Anterior cingulate cortex (tissue), 58 donors: ENCODE measurements at places on chromosomes 1 and 21.

- no peak for DNase-seq
Observed at GRCh38 chr1:2368053-2368744, 23.2 kb downstream of the MORN1 start.

- no peak for DNase-seq
Observed at GRCh38 chr1:213393860-213394259, 342.8 kb downstream of the RPS6KC1 start.

DNA sequence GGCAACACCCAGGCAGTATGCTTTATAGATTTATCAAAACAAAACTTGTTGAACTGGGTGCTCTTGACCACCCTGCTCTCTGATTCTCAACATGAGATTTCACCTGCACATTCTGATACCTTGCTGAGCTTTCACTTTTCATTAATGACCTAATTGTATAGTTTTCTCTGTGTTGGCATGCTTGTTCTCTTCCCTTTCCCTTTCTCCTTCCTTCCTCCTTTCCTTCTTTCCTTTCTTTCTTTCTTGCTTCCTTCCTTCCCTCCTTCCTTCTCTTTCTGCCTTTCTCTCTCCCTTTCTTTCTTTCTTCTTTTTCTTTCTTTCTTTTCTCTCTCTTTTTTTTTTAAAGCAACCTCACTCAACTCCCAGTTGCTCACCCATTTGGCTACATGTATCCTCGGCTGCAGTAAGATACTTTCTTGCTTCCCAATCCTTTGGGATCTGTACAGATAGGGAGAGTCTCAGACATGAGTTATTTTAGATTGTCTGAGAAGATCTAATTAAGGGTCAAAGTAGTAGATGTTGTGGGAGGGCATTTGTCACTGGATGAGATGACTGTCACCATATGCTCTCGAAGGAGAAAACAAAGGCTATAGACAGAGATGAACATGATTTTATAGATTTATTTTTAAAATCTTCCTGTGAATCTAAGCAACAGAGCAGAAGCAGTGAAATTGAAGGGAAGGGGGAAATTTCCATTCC lies 458.0 kb downstream of the USP25 start:
- DNase-seq: no peak

DNA sequence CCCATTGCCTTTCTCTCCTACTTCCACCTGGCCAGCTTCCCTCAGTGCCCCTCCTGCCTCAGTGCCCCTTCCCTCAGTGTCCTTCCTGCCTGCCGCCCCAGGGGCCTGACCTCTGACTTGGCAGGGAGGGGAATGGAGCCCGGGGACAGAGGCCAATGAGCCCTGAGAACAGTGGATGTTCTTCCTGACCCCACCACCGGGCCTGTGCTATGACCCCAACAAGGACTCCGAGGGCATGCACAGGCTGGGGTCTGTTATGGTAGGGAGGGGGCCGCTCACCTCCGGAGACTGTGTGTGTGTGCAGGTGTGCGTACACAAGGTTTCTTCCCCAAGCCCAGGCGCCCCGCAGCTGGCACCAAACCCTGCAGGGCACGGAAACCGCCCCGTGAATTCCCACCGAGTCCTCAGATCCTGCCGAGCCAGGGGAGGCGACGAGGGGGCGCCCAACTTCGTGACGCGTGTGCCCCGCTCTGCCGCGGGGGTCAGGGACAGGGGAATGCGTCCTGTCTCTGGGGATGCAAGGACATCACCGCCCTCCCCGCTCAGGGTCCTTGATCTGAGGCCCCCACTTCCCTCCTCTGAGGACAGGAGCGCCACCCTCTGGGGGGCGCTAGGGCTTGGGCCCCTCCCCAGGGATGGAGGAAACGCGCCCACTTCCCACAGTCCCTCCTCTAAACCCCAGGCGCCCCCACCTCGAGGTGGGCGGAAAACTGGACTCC lies 766 bp downstream of the RAP1GAP start:
- DNase-seq: no peak

- DNase-seq: no peak
Observed at GRCh38 chr1:59705466-59706302, 109.1 kb upstream of the HOOK1 start.

GRCh38 chr1:95742591-95743089 lies 508.6 kb downstream of the RWDD3 start:
- DNase-seq: no peak

DNA sequence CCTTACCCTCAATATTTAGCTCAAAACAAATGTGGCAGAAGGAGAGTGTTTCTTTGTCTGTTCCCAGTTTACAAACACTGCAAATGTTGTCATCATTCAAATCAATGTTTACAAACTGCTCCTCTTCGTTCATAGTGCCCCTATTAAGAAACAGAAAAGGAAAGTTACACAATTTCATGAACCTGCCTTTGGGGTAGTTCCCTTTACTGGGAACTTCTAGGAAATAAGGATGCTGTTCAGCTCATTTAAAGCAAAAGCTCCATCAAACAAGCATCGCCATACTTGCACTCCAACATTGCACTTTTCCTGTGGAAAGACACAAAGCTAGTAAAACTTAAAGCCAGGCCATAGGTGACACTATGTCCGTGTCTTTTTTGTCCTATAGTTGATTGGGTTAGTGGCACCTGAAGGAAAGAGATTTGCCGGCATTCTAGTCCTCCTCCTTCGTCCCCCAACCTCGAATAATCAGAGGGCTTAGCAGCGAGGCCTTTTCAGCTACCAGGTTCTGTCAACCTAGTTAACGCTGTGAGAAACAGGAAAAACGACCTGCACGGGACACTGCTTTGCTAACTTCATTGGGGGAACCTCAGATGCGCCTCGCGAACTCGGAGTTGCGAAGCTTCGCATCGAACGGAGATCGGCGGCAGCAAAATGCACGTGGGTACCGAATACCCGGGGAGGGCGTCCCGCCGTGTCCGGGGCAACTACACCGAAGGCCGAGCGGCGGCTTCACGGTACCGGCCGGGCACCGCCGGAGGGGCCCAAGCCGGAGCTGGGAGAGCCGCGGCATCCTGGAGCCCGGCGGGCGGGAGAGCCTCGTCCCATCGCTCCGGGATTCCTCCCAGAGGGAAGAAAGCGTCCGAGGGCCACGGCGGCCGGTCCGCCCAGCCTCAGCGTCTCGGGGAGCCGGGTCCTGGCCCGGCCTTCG lies 706 bp downstream of the C21orf91 start:
- DNase-seq: no peak

DNA sequence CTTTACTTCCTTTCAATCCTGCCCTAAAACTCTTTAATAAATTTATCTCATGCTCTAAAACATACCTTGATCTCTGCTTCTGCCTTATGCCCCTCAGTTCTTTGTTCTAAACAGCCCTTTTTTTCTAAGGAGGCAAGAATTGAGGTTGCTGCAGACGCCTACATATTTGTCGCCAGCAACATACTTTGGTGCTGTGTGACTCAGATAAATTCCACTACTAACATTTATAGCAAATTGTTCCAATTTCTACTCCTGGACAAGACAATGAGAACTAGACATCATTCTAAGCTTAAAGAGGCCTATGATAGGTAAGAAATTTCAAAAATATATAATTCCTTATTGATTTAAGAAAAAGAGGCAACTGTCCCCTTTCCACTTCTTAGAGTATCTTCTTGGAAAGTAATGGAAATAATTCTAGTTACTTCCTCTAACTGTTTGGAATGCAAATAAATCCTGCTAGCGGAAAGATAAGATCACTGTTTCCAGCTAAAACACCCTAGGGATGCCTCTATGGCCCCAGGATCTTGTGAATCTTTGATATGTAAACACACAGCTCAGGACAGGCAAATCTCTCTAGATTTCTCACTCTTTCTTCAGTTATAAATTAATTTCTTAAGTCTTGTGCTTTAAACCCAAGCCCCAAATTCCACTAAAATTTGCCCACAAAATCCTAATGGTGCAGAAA lies 869.1 kb downstream of the KCNT2 start:
- no peak for DNase-seq

DNA sequence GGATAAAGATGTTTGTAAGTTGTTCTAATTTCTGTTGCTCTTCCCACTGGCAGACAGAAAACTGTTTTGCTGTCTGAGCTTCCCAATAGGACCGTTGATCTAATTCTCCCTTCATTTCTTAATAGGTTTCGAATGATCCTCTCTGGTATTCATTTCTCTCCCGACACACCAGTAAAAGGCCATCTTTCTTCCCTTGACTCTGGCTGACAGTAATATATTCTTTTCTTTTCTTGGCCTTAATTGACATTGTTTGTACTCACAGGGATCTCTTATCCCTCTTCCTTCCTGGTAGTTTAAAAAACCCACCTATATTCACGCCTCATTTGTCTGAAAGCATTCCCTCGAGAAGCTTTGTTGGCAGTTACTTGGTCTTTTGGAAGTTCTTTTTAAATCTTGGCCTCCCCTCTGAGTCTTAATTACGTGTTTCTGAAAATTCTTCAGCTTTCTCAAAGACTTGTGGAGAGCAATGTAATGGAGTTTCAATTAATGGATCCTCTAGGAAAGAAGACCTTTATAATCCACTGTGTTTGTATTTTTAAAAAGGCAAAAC lies 40.3 kb downstream of the MAP10 start:
- no peak for DNase-seq

DNA sequence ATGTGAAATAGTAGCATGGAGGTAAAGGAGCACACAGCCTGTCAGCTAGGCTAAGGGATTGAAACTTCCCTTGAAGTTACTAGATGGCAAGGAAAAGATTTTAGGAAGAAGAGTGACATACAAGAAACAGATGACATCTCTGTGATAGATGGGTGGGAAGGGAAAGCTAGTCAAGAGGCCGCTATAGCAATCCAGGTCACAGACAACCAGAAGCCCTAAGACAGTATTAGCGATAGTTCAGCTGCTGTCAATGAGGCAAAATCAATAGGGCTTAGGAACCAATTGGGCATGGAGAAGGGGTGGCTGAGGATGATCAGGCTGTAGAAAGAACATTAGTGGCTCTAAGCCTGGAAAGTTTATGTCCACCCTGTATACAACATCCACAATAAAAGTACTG lies 111.1 kb downstream of the GLUL start:
- DNase-seq: no peak
